Aorta (tissue), 5 donors: ENCODE measurements at places on chromosomes 6 and 20. TPM values are rescaled to one million over a fixed set of nuclear protein-coding genes. Genes with fewer than 3 reads are reported as not detected.

Gene THBD
- total RNA-seq: 79.8 TPM

DNA sequence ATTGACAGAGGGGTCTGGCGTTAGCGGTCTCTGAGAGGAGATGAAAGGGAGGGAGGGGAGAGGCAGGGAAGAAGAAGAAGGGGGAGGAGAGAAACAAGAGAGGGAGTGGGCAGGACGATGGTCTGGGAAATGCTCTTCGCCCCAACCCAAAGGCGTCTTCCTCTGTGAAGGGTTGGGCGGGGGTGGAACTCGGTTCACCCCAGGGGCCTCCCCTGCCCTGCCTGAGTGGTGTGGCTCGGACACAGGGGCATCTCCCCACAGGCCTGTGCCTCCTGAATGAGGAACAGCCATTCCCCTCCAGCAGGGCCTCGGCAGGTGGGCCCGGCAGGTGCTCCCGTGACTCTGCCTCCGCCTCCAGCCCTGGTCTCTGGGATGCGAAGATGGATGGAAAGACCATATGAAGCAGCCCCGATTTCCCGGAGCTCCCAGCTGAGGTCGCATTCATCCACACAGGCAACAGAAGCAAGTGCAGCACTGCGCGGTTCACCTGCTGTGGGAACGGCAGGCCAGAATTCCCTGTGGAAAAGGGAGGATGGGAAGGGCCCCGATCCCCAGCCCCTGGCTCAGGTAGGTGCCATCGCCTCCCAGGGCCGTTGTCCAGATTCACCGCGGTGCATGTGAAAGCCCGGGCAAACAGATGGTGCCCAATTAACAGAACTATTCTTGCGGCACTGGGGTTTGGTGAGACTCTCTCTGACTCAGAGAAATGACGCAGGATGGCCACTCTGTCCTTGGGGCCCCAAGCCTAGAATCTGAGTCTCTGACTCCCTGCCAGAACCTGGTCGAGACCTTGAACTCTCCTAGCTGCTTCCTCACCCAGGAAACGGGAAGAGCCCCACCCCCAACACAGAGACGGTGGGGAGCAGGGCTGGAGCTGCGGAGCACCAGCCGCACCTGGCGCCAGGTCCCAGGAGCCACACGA is 29.4 kb upstream of the RPS6KA2 start:
- no peak for DNase-seq

GRCh38 chr6:143531720-143532499 is 20.4 kb upstream of the FUCA2 start:
- no peak for DNase-seq

Gene CTNNBL1
- total RNA-seq: 42.9 TPM

DNA sequence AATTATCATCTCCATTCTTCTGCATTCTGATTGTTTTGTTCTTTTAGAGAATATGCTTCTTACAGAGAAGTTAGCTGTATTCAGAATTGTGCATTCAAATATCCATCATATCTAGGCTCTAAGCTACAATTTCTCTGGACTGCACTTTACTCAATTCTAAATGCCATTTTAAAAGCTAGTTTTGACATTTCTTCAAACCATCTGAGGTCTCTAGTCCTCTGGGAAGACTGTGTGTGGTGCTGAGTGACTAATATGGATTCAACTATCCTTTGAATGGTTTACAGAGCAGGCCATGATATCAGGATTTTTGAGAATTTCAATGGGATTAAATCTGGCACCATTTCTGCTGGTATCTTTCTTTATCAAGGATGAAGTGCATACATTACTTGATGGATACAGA is 285.7 kb downstream of the BTBD3 start:
- DNase-seq: no peak

DNA sequence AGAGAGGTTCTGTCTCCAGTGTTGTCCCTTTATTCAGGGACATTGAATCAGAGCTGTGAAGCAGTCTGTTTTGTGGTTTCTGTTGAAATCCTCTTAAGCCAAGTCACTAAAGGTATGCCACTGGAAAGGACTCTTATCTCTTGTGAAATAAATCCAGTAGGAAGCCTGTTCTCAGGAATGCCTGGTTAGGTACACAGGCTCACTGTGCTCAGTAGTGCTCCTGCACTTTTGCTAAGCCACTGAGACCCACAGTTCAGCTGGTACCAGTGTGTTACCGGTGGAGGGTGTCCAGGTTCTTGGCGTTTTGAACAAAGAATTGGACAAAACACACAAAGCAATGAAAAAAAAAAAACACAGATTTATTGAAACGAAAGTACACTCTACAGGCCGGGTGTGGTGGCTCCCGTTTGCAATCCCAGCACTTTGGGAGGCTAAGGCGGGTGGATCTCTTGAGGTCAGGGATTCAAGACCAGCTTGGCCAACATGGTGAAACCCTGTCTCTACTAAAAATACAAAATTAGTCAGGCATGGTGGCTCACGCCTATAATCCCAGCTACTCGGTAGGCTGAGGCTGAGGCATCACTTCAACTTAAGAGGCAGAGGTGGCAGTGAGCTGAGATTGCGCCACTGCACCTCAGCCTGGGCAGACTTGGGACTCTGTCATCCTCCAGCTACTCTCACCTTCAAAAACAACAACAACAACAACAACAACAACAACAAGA is 186.1 kb downstream of the JARID2 start:
- no peak for DNase-seq

Gene PRR18
- not detected for total RNA-seq

Gene ARHGAP40
- not detected for total RNA-seq

Gene PNPLA1
- total RNA-seq: not detected

- no peak for DNase-seq
Observed at GRCh38 chr6:32882879-32883250, 28.9 kb downstream of the PSMB9 start.
